ENCODE measurements at places on chromosomes 2 and 18.

- DNase-seq: no peak
These were observed 30.9 kb downstream of the RALBP1 start for GRCh38 chr18:9506046-9506792.

DNA sequence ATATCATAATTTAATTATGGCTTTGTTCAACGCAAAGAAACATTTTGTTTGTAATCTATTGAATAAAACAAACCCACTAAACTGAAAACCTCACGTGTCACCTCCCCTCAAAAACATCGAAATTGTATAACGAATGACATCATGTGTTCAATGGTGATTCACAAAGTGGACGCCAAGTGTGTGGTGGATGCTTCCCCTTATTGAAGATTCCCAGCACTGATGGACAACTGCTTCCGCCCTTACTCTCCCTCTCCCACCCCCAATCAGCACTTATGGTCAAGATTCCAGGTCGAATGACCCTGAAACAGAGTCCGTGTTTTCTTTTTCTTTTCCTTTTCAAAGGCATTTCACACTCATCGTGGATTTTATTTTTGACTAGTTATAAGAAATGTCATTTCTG is 383.0 kb upstream of the SMIM21 start:
- DNase-seq: no peak

DNA sequence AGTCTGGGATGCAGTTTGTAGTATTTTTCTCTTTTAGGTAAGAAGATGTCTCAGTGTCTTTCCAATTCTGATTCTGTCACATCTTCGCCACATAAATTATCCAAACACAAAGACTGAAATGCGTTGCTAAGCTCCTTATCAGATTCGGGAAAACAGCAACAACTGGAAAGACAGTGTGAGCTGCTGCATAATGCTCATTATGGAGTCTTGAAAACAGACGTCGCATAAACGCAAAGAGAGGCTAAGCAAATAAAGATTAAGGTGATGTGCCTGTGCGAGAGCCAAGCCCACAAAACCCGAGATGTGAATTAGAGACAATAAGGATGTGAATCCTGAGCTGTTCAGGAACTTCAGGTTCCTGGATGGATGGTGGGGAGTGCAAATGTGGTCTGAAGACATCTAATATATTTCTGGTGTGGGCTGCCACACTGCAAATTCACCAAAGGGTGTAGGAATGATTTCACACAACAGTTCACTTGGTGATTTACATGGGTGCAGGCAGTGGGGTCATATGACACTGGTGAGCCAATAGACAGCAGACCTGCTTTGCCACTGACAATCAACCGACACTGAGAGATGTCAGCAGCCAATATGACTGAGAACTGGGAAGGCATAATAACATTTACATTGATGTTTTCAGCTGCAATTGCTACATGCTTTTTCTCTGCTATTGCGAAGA is 195.8 kb downstream of the MTX2 start:
- no peak for DNase-seq

DNA sequence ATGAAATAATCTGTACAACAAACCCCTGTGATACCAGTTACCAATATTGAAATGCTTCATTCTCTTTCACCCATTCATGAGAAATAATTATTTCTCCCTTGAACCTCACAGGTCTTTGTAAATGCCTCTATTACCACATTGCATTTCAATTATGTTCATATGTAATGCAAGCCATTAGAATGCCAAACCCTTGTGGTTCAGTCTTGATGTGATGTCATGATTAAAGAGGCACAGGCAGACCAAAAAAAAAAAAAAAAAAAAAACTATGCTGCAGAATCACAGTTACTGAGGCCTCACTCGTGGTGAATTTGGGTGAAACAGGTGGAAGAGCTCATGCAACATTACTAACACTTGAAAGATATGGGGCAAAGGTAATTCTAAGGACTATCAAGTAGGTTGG is 9.4 kb upstream of the EPG5 start:
- DNase-seq: no peak

- peak; percentile 64 for DNase-seq
These were observed 47.6 kb downstream of the PDE1A start for GRCh38 chr2:182379241-182379640.

DNA sequence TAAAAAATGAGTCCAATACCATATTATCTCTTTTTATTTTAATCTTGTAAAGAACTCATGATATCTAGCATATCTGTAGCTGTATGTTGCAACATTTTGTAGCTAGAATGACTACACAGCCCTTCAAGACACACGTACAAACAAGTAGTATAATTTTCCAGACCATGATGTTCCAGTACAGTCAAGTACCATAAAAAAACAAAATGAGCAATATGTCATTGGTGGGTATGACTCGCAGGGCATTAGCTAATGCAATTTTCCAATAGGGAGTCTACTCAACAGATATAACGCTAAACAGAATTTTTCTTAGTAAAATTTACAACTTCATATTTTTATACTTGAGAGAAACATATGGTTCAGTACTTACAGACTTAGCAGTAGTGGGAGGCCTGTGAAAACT is 53.6 kb upstream of the UGP2 start:
- DNase-seq: no peak

GRCh38 chr18:68035774-68036522 is 519.4 kb upstream of the DSEL start:
- DNase-seq: peak; percentile 51

DNA sequence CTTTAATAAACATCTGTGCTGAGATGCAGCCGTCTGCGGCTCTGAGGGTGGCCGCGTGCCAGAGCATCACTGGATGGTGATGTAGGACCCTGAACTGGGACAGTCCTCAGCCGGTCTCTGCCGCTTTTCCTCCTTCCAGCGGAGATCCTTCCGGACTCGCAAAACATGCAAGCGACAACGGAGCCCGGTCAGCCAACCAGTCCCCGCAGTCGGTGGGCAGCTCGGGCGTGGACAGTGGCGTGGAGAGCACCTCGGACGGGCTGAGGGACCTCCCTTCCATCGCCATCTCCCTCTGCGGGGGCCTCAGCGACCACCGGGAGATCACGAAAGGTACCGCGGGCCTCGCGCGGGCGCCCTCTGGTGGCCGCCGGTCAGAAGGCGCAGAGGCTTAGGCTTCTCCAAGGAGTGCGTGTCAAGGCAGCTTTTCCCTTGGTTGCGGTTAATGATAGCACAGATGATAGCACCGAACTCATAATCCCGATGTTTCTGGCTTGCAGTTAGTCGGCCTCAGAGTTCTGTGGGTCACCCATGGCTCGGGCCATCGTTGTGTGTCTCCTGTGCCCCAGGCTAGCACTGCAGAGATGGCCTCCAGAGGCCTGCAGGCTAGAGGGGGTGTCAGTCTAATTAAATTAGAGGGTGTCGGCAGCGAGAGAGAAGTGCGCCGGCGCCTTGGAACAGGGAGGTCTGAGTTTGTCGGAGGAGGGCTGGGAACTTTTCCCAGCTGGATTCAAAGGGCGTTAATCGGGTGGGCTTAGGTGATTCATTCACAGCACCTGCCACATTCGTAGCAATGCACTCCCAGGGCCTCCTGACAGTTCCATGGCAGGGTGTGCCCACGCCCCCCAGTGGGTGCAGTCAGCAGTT is 38.5 kb downstream of the LPIN1 start:
- peak; percentile 50 for DNase-seq

DNA sequence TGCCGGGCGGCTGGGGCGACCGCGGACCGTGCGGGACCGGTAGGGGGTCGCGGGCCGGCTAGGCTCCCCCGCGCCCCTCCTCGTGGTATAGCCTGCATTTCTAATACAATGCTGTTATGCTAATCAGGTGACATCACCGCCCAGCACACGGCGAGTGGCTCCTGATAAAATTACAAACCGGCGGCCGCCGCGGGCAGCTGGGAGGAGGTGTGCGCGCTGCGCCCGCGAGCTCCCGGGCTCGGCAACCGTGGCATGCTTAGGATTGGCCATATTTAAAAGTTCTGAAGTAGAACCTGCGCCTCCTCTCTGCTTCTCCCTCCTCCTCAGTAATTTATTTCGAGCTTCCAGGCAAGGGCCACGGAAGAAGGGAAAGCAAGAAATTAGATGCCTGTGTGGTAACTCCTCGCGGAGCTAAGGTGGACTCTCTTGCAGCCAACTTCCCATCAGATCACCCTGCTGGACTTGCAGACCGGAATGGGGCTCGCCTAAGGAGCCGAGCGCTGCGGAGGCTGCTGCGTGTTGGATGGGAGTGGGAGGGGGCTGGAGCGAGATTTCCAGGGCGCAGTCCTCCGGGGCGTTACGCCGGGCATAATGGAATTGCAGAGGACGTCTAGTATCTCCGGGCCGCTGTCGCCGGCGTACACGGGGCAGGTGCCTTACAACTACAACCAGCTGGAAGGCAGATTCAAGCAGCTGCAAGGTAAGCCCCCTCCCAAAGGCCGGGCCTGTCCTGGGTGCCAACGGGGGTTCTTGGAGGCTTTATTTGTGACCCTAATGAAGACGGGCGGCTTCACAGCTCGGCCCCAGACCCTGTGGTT is 102.3 kb downstream of the SPTBN1 start:
- DNase-seq: no peak

- DNase-seq: no peak
These were observed 61.8 kb downstream of the FMNL2 start for GRCh38 chr2:152396763-152397162.

- peak; percentile 30 for DNase-seq
These were observed 355.0 kb upstream of the CHST9 start for GRCh38 chr18:27540111-27540510.

GRCh38 chr2:231717281-231718171 is 9.2 kb downstream of the PTMA start:
- DNase-seq: peak; percentile 73

DNA sequence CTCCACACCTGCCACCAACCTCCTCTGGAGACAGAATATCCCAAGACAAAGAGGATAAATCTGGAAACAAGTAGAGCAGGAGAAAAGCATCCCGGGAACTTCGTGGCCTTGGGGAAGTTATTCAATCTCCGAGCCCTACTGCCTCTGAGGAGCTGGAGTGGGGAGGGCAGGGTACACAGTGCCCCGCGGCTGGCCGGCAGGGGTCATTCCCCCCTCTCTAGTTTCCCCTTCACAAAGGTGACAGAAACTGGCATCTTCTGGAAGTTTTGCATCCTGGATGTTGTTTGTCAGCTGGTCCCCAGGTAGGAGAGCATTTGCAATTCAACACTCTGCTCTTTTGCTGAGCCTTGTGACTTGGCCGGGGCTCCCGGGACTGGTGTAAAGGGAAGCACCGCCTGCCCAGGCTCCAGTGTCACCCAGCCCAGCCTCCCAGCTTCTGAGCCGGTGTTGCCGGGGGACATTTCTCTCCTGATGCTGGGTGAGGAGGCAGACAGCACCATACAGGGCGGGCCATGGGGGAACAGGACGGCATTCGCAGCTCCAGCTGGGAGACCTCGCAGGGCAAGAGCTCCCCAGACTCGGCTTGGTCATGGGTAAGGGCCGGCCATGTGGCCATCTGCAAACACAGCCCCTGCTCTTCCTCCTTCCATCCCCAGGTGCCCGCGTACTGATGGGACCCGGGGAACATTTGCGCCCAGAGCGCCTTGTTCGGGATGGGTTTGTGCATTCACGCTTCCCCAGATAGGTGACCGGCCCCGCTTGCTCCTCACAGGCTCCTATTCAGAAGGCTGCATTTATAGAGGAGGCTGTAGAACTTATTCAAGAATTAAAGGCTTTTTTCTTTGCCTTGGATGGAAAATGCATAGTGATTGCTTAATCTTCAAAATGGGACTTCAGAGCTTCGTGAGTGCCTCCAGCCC is 7.4 kb upstream of the NTSR2 start:
- DNase-seq: no peak

DNA sequence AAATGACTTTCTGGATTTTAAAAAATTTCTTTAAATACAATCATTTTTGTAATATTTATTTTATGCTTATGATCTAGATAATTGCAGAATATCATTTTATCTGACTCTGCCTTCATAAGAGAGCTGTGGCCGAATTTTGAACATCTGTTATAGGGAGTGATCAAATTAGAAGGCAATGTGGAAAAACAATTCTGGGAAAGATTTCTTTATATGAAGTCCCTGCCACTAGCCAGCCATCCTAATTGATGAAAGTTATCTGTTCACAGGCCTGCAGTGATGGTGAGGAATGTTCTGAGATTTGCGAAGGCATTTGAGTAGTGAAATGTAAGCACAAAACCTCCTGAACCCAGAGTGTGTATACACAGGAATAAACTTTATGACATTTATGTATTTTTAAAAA is 79.5 kb downstream of the ITGA4 start:
- no peak for DNase-seq

GRCh38 chr18:12034241-12035100 is 53.2 kb downstream of the IMPA2 start:
- no peak for DNase-seq

DNA sequence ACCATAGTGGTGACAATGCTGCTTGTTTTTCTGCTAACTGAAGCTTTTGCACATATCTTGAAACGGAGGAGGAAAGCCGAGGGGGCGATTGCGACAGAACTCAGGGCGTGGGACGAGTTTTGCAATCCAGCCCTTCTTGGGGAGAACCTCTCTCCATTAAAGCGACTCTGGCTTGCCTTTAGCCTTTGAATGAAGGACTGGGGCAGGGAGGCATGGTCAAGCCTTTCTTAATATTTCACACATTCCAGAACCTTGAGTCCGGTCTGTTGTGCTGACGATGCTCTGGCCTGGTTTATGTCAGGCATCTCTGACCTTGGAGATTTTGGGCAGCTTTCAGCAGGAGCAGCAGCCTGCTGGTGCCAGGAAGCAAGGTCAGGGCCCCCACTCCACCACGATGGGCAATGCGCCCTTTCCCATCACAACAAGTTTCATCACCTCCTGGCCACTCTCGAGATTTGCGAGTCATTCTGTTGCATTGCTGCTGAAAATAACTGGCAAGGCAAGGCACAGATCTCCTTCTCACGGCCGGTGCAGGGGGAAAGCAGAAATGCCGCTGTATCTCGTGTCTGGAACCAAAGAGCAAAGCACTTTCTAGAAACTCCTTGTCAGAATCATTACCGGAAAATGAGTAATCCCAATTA is 10.8 kb downstream of the EMILIN2 start:
- DNase-seq: no peak

DNA sequence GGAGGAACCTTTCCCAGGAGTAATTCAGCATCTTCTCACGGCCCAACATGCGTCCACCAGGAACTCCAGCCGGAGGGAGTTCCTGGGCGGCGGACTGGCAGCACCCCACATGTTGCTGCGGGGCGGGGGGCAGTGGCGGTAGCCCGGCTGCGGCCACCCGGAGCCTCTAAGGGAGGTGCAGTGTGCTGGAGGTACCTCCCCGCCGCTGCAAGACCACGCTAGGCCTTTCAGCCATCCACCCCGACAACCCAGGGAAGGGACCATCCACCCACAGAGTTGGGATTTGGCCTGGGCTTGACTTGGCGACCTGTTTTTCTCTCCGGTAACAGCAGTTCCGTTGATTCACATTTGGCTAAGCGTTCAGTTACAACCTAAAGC is 625 bp downstream of the LYPD6 start:
- no peak for DNase-seq

DNA sequence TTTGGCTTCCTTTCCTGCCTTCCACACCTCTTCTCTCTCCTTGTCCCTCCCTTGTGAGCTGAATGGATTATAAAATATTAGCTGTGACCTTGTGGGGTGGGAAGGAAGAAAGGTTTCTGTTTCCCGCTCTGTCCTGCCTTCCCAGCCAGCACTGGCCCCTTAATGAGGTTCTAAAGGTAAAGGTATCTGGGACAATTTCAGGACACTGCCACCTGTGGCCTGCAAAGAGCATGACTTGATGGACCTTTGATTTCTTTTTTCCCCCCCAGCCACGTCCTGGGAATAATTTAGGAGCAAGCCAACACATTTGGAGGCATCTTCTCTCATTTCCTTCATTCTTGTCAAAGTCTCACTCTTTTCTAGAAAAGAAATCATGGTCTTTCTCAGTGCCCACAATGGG is 246.7 kb upstream of the EPAS1 start:
- DNase-seq: no peak

Data from left kidney (tissue), 8 donors.